ENCODE measurements at places on chromosomes 6 and 20.

- DNase-seq: no peak
These were observed 42.7 kb upstream of the TNFRSF21 start for GRCh38 chr6:47352194-47352920.

DNA sequence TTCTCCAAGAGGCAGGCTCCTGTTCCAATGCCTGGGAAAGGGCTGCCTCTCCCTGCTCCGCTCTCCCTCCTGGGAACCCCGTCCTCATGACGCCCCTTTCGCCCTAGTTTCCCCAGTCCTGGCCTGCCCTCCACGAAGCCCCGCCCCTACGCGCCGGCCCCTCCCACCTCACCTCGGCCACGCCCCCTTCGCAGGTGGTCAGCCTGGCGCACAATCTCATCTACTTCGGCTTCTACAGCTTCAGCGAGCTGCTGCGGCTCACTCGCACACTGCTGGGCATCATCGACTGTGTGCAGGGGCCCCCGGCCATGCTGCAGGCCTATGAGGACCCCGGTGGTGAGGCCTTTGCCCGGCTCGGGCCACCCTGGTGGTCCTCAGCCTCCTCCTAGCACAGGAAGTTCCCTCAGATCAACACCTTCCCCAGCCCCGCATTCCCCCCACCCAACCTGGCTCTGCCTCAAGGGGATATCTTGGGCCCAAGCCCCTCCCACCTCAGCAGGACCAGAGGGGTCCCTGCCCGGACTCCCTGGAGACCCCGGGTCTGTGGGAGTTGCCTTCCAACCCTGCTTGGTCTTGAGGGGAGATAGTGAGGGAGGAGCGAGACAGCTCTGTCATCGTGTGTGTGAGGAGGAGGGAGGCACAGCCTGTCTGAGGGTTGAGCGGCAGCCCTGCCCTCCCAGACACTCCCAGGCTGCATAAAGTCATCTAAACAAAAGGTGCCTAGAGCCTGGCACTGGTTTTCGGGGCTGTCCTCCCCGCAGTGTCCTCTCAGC is 40.3 kb downstream of the UQCC2 start:
- DNase-seq: no peak

DNA sequence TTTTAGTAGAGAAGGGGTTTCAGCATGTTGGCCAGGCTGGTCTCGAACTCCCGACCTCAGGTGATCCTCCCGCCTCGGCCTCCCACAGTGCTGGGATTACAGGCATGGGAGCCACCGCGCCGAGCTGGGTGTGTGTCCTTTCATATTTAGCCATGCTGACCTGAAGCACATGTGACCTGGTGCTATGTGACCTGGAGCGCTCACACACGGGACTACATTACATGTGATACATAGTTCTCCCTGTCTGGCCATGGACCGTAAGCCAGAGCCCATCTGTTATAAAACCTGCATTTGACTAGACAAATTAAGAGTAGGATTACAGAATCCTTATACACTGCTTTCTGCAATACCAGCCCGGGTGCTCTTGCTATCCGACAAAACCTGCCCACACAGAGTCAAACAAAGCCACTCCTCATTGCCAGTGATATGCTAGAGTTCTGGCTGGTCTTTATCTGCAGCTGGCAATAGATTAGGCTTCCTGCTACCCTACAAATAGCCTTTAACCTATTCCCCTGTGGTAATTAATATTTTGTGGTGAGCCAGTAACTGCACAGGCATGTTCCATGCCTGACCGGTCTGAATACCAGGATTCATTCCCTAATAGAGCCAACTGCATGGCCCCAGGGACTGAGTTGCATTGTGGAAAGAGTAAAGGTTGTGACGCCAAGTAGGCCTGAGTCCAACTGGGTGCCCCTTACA is 26.3 kb upstream of the FAM50B start:
- no peak for DNase-seq

GRCh38 chr6:39189915-39190544 is 39.2 kb downstream of the KCNK5 start:
- DNase-seq: peak; percentile 74

- no peak for DNase-seq
These were observed 27.9 kb downstream of the MANBAL start for GRCh38 chr20:37317316-37317715.

DNA sequence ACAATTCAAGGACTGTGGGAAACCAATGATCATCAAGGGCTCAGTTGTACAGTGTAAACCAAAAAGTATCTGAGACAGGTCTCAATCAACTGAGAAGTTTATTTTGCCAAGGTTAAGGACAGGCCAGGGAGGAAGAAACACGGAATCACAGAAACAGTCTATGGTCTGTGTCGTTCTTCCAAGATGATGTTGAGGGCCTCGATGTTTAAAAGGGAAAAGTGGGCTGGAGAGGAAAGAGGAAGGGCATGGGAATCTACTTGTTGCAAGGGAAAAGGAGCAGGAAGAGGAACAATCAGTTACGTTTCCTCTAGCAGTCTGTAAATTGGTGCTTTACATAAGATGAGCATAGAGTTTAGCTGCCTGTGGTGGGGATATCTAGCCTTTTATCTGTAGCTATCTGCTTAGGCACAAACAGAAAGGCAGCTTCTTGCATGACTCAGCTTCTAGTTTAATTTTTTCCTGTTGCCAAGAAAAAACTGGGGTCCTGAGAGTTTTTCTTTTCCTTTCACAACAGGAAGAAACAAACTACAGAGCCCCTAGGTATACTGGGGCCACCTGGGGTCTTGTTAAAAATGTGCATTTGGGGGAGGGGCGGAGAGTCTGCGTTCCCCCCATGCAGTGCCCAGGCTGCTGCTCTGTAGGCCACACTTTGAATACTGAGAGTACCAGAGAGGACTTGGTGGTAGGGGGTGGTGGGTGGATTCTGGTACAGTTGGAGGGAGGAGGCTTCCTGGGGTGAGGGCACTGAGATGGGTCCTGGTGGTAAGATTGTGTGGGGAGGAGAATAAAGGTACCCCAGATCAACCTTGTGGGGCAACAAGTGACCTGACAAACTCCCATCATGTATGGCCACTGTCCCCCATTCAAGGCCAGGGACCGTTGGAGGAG is 35.3 kb upstream of the EZR start:
- no peak for DNase-seq

DNA sequence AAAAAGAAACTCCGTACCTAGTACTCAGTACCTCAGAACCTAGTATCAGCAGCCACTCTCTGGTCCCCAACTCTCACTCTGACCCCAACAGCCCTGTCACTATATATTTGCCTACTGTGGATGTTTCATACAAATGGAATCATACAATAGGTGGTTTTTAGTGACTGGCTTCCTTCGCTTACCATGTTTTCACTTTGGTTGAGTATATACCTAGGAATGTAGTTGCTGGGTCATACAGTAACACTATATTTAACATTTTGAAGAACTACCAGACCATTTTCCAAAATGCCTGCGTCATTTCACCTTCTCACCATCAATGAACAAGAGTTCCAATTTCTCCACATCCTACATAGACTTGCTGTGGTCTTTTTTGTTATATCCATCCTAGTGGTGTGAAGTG is 283.2 kb downstream of the GMDS start:
- no peak for DNase-seq

GRCh38 chr20:46838011-46838410 is 56.6 kb upstream of the EYA2 start:
- DNase-seq: no peak

GRCh38 chr20:62900052-62900691 is 26.1 kb downstream of the DIDO1 start:
- peak; percentile 86 for DNase-seq

GRCh38 chr6:49835140-49835539 is 31.2 kb downstream of the CRISP1 start:
- DNase-seq: no peak

GRCh38 chr6:32413427-32414047 is 6.6 kb upstream of the BTNL2 start:
- DNase-seq: peak; percentile 89

- DNase-seq: no peak
These were observed 42.5 kb upstream of the THBS2 start for GRCh38 chr6:169296170-169296569.

DNA sequence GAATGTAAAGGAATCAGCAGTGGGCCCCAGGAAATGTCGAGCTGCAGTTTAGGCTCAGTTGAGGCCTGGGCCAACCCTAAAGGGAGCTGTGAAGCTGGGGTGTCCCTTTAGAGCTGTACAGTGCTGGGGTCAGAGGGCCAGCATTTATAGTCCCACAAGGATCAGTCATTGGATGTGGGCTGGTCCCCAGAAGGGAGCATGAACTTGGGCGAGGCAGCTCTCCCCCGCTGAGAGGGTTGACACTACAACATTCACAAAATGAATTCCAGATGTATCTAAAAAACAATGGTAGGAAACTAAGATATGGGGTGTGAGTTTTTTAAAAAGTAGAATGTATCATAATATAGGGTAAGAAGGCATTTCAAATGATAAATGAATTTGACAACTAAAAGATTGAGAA is 29.7 kb upstream of the TMX4 start:
- no peak for DNase-seq

DNA sequence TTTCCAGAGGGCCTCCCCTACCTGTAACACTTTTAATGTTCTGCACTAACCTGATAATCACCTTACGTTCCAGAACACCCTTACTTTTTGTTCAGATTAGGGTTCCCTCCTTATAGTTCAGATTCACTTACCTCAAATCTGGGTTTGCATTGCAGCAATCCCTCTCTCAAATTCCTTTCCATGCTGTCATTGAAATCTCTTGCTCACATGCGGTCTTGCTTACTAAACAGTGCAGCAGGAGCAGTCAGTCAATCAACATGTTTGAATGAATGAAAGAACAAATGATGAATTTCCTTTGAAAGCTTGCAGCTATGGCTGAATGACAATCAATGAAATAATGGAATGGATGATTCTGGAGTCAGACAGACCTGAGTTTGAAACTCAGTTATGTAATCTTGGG is 200.1 kb downstream of the HIVEP2 start:
- no peak for DNase-seq

- DNase-seq: no peak
These were observed 139.3 kb upstream of the PHACTR1 start for GRCh38 chr6:12577124-12577850.

DNA sequence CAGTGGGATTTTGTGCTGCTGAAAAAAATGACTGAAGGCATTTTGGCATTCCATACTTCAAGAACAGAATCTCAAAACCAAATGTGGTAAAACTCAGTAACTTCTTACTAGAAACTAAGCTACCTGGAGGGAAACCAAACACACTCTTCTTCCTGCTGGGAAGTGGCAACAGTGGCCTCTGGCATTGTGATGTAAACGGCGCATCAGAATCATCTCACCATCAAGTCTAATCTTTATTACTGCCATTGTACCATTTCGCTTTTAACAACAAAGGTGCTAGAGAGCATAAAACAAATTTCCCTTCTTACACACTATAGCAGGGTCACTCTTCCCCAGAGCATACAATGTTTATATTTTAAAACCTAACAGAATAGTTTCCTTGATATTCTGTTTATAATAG is 101.6 kb upstream of the CEP162 start:
- DNase-seq: no peak

GRCh38 chr20:22430154-22430745 is 154.1 kb downstream of the FOXA2 start:
- no peak for DNase-seq

GRCh38 chr6:39313526-39314272 is 520 bp downstream of the KCNK17 start:
- DNase-seq: no peak

DNA sequence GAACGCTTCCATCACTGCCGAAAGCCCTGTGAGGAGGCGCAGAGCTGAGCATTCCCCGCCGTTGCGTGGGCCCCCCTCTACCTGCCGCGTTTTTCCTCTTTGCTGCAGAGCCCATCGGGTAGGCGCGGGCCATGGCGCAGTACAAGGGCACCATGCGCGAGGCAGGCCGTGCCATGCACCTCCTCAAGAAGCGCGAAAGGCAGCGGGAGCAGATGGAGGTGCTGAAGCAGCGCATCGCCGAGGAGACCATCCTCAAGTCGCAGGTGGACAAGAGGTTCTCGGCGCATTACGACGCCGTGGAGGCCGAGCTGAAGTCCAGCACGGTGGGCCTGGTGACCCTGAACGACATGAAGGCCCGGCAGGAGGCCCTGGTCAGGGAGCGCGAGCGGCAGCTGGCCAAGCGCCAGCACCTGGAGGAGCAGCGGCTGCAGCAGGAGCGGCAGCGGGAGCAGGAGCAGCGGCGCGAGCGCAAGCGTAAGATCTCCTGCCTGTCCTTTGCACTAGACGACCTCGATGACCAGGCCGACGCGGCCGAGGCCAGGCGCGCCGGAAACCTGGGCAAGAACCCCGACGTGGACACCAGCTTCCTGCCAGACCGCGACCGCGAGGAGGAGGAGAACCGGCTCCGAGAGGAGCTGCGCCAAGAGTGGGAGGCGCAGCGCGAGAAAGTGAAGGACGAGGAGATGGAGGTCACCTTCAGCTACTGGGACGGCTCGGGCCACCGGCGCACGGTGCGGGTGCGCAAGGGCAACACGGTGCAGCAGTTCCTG is 693 bp downstream of the FAM50B start:
- no peak for DNase-seq

DNA sequence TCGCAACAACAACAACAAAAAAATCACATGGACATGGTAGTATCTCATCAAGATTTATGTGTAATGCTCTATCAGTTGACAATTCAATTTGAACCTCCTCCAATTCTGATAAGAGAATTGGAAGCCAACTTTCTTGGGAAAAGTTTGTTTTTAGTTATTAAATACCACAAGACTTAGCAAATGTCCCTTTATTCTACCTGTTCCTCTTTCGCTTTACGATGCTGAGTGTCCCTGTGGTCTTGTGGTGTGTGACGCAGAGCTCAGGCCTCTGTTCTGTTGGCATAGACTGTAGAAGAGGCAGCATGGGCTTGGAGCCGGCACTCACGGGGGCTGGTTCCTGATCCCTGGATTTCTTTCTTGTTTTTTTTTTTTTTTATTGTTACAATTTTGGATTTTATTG is 76.7 kb downstream of the PSMB1 start:
- DNase-seq: no peak

DNA sequence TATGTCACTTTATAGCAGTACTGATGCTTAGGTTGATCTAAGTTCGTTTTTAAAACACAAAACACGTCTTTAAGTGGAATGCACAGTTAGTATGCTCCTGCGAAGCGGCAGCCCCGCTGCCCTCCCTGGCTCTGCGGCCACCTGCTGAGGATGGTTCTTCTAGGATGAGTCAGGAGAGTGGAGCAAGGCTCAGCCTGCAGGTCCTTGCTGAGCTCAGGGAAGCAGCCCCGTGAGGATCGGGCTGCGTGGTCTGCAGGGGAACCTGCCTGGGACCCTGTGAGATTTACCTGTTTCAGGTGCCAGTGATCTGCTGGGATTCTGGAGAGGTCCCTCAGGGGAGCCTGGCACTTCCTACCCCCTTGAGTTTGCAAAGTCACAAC is 57.5 kb downstream of the SYNJ2 start:
- no peak for DNase-seq

DNA sequence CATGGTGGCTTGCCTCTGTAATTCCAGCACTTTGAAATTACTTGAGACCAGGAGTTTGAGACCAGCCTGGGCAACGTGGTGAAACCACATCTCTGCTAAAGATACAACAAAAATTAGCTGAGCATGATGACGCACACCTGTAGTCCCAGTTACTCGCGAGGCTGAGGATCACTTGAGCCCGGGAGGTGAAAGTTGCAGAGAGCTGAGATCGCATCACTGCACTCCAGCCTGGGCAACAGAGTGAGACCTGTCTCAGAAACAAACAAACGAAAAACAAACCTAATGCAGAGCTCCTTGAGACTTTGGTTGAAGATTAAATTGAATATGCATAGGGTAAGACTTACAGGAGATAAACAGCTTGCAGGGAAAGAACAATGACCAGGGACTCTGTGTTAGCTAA is 80.8 kb downstream of the SCAF8 start:
- DNase-seq: no peak

- no peak for DNase-seq
These were observed 100.0 kb upstream of the FOXP4 start for GRCh38 chr6:41446132-41446531.
